ENCODE measurements at places on chromosomes 3 and 15.

DNA sequence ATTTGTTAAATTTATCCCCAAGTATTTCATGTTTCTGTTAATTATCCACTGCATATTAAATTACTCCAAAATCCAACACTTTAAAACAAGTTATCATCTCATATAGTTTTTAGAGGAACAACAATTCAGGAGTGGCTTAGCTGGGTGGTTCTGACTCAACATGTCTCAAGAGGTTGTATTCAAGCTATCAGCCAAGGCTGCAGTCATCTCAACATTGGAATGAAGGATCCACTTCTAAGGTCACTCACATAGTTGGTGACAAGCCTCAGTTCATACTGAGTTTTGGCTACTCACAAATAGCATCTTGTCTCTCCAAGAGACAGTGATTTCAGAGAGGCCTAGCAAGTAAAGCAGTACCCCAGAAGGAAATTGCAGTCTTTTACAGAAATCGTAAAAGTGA lies 134.7 kb downstream of the NR2E3 start:
- DNase-seq = no peak

- no peak for DNase-seq
Measured at GRCh38 chr3:5948084-5948483, 760.6 kb downstream of the EDEM1 start.

GRCh38 chr15:89514596-89515406 lies 18.4 kb upstream of the RHCG start:
- no peak for DNase-seq

DNA sequence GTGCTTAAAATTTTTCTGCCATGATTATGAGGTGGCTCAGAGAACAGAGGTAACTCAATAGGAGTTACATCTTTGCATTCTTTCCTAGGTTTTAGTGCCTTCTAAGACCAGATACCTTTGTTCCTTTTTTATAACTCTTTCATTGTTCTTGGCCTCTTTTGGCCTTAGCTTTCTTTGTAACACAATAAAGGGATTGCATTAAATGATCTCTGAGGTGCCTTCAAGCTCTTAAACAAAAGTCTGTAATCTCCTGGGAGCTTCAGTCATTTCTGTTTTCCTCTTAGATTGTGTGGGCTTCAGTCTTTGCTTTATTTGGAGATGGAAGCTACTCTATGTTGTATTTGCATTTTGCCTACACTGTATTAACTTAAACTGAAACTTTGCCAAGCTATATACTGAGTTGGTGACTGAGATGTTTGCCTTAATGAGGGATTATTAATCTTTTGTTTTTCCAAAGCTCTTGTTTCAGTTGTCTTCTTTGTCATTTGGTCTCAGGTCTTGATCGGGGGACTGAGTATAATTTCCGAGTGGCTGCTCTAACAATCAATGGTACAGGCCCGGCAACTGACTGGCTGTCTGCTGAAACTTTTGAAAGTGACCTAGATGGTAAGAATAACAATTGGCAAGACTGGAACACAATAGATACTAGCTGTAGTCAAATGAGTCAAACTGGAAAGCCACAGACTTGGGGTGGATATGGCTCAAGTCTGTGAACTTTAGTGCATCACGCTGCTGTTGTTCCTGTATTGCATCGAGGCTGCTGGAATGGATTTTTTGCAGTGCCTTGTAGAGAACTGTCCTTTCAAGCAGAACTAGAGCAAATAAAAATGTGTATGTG lies 110.3 kb downstream of the HCN4 start:
- DNase-seq = no peak

- DNase-seq = no peak
Measured at GRCh38 chr15:88769161-88769971, 33.9 kb upstream of the ACAN start.

- DNase-seq = no peak
Measured at GRCh38 chr3:75180235-75180944, 483.7 kb upstream of the FRG2C start.

DNA sequence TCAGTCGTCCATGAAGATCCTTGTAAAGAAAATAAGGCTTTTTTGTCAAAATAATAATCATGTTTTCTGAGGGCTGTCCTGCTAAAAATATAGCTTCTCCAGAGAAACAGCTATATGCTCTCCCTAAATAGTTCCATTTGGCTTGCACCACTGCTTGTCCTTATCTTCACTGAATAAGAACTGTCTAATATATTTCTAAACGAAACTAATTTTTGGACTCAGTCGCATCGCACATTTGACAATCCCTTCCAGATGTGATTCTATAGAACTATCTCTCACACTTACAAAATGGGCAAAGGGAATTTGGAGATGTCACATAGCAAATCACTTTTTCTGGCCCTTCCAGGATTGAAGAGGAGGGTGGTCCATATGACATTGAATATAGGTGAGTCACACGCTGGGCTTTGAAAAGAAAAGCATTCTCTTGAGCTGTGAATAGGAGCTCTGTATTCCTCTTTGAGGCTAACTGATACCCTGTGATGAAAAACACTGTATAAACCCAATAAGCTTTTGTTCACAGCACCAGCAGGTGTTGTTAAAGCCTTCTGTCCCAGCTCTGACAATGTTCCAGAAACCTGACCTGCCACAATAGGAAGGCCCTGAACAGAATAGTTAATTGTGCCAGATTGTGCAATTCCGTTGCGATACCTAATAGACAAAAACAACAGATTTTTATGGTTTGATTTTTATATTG lies 1144.2 kb downstream of the ROBO2 start:
- no peak for DNase-seq

GRCh38 chr15:88430051-88430450 lies 37.1 kb downstream of the MRPL46 start:
- no peak for DNase-seq

DNA sequence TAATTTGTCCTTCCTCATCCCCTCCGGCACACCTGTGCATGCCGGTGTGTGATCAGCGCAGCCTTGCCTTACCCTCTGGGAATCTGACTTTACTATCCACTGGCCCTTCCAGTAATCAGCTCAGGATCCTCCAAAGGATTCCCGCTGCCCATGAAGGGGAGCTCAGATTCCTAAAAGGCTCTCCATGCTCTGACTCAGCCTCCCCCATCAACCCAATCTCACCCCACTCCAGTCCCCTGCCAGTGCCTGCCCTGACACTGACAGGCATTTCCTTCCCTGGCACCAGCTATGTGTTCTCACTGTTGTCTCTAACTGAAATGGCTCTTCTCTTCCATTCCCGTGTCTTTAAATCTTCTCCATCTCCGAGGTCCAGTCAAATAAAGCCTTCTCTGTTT lies 7.3 kb upstream of the BCL2A1 start:
- no peak for DNase-seq

- no peak for DNase-seq
Measured at GRCh38 chr3:158465074-158465473, 105.9 kb upstream of the MLF1 start.

DNA sequence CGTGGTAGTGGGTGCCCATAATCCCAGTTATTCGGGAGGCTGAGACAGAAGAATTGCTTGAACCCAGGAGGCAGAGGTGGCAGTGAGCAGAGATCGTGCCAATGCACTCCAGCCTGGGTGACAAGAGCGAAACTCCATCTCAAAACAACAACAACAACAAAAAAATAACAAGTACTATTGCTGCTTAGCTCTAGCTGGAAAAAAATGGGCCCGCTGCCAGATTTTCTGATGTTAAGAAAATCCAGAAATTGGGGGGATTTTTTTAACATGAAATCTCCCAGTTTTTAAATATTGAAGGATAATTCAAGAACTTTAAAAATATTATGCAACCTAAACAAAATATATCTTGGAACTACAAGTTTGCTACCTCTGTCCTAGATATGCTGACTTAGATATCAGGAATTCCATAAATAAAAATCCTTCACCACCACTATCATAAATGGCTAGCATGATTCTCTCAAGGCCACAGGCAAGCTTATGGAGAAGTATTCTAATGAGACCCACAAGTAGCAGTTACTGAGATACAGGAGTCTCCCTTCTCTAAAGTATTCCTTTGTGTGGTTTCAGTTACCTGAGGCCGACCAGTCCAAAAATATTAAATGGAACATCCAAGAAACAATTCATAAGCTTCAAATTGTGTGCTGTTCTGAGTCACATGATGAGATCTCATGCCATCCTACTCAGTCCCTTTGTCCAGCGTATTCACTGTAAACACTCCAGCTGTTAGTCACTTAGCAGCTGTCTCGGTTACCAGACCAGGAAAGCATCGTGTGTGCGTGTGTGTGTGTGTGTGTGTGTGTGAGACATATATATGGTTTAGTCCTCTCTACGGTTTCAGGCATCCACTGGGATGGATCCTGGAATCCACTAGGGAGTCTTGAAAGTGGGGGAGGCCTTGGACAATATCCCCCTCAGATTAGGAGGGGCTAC lies 277.2 kb downstream of the TBL1XR1 start:
- no peak for DNase-seq

DNA sequence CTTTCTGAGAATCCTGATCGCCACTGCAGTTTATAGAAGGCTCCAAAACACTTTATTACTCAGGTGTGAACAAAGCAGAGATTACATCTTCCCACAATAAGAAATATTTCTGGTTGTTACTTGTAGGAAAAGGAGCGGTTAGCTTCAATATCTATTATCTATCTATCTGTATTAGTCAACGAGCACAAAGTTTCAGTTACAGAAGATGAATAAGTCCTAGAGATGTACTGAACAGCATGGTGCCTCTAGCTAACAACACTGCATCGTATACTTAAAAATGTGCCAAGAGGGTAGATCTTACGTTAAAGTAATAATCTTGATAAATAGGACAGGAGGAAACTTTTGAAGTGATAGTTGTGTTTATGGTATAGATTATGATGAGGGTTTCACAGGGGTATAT lies 10.9 kb upstream of the CCR3 start:
- DNase-seq = no peak

GRCh38 chr3:59518283-59519055 lies 468.6 kb upstream of the CFAP20DC start:
- no peak for DNase-seq

- no peak for DNase-seq
Measured at GRCh38 chr3:96869316-96869715, 54.9 kb downstream of the EPHA6 start.

DNA sequence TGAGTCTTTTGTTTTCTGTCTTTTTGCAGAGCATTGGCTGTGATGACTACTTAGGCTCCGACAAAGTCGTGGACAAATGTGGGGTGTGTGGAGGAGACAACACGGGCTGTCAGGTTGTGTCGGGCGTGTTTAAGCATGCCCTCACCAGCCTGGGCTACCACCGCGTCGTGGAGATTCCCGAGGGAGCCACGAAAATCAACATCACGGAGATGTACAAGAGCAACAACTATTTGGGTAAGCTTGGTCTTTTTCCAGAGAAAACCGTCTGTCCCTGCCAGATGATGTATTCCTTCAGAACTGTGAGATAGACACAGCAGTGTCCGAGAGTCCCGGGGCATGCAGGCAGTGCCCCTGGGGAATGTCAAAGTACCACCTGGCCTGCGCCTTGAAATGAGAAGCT lies 149.9 kb upstream of the NR2E3 start:
- no peak for DNase-seq

- no peak for DNase-seq
Measured at GRCh38 chr15:57992761-57993355, 72.7 kb downstream of the ALDH1A2 start.

DNA sequence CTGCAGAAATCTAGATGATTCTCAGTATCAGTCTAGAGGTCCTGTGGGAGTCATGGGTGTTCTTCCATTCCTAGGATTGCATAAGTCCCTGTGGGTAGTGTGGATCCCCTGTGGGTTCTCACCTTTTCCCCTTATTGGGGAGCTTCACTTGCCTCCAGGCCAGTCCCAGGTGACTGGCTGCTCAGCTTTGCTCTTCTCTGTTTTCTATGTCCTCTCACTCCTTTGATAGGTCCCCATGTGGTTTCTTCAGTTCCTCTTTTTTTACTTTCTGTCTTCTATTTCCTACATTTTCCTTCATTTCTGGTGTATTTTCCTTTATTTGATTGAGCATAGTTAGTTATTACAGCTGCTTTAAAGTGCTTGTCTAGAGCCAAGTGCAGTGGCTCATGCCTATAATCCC lies 10.9 kb downstream of the TEX55 start:
- no peak for DNase-seq

GRCh38 chr3:141346418-141346817 lies 21.9 kb upstream of the ZBTB38 start:
- no peak for DNase-seq

DNA sequence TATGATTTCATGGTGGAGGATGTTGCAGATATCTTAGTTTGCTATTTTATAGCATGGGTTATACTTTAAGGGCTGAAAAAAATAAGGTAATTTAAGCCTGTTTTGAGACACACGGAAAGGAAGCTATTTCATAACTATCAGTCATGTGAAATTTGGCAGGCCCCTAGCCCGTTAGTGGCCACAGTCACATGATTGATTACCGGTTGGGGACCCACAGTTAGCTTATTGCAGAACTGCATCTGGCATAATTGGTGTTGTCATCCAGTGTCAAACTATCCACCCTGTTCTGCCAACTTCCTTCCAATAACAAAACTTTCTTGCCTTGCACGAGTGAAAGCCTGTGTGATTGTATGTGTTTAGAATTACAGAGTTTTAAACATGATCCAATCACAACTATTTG lies 35.2 kb downstream of the FNDC3B start:
- DNase-seq = no peak

DNA sequence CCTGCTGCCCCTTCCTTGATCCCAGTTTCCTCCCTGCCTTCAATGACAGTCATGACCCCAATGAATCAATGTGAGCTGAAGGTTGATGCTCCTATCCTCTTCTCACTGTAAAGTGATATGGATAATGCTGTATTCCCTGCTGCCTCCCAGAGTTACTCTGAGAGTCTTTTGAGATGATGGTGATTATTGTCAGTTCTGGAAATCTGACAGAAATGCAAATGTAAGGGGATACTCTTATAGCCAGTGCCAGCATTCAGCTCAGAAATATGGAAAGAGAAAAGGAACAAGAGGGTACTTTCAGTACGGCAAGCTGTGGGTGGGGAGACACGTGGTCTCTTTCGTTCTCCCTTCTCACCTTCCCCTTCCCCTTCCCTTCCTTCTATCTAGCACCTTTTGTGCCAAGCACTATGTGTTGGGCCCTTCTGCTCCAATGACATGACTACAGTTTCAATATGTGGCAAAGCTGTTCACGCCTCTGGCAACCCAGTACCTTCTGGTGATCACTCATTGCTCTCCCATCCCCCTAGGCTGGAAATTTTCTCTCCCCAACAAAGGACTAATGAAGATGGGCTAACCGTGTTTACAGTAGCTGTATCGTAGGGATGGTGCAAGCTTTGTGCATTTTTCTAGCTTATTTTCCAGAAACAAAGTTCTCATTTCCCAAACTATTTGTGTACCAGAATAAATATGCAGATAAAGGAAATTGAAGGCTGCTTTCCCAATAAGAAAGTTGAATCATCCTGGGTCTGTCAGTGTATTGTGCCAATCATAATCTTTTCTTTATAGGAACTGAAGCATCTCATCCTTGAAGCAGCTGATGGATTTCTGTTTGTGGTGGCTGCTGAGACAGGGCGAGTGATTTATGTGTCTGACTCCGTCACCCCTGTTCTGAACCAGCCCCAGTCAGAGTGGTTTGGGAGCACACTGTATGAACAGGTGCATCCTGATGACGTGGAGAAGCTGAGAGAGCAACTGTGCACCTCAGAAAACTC lies 70.3 kb downstream of the ARNT2 start:
- no peak for DNase-seq

DNA sequence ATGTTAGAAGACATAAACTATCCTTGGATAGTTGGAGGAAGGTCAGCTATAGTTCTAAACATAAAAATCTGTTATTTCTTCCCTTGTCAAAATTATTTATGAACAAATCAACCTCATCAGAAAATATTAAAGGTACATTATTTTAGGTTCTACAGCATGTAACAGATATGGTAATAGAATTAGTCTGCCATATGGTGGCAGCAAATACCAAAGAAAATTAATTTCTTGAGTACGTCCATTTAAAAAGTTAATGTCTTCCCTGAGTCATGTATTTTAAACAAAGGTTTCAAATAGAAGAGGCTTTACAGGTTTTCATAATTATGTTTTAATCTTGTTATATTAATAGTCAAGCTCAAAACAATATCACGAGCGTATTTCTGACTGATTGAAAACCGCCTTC lies 17.9 kb upstream of the ANKRD28 start:
- DNase-seq = no peak

Measured in activated T-cell treated with anti-CD3 and anti-CD28 coated beads for 1 hour (primary cell).